ENCODE measurements at places on chromosomes 7 and 10.

DNA sequence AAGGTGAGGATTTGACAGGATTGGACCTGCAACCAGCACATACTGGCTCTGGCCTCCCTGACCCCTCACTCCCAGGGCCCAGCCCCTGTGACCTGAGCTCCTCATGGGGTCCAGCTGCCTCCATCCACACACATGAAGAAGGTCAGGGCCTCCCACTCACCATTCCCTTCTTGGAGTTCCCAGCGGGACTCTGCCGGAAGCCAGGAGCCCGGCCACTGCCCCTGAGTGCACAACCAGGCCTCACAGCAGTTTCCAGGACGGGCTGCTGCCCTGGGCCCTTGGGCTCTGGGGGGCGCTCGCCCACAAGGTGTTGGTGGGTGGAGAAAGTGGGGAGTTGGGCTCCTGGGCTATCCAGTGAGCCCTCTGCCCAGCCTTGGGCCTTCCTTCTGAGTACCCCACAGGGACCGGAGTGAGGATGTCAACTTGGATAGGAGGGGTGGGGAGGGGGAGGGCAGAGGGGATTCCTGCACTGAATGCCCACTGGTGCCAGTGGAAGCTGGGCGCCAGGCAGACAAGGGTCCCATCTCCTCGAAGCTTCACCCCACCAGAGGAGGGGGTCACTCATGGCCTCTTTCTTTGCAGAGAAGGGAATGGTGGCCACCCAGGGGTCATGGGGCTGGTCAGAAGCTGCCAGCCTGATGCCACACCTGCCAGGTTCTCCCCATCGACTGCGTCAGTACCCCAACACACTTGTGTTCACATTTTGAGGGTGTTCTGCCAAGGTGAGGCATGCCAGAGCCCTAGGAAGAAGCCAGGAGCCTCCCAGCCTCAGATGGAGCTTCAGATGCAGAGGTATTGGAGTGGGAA lies 115.3 kb downstream of the PTPN20 start:
- no peak for DNase-seq

GRCh38 chr7:149414745-149415390 lies 46.0 kb downstream of the ZNF777 start:
- no peak for DNase-seq

GRCh38 chr7:157337316-157338149 lies 729 bp downstream of the DNAJB6 start:
- DNase-seq: no peak

GRCh38 chr7:44914992-44915607 lies 29.8 kb upstream of the PURB start:
- no peak for DNase-seq
